ENCODE measurements at places on chromosomes 3 and 15. TPM values are rescaled to one million over a fixed set of nuclear protein-coding genes. Genes with fewer than 3 reads are reported as not detected.

- DNase-seq: no peak
Measured at GRCh38 chr15:53875711-53876110, 102.5 kb upstream of the UNC13C start.

- no peak for DNase-seq
Measured at GRCh38 chr15:100008258-100008657, 275.0 kb upstream of the LYSMD4 start.

- no peak for DNase-seq
Measured at GRCh38 chr3:11204697-11205348, 50.5 kb downstream of the HRH1 start.

DNA sequence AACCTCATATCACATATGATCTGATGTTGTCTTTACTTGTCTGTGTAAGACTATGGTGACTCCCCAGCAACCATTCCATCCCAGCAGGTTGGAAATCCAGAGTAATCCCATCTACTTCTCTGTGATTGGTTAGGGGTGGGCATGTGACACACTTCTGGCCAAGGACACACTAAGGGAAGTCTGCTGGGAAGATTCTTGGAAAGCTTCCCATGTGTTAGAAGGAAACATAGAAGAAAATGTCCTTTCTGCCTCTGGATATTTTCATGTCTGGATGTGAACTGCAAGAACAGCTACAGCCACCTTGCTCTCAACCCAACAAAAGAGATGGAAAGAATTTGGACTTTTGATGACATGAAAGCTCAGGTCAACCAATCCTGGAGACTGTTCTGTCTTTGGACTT lies 2.6 kb upstream of the UBE2Q2 start:
- DNase-seq: no peak

- no peak for DNase-seq
Measured at GRCh38 chr3:76028774-76029173, 243.4 kb upstream of the ZNF717 start.

GRCh38 chr3:165056510-165056909 lies 21.8 kb downstream of the SI start:
- DNase-seq: no peak

DNA sequence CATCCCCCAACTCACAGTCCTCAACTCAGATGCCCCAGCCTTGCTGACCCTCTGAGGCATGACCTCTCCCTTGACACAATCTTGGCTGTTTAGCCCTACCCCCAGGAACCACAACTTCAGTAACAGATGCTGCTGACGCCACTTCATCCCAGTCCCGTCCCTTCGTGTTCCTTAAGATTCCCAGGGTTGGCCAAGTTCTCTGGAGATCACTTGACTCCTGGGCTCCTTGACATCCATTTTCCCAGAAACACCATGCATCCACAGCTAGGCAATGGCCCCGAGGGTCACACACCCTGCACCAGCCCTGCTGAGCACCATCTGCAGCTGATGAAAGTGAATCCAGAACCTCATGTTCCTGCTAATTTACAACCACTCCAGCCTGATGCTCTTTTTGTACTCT lies 6.9 kb downstream of the RTP2 start:
- DNase-seq: no peak

TYRO3 gene
- 1.2 TPM for total RNA-seq

Measured in activated naive CD4-positive, alpha-beta T cell treated with anti-CD3 and anti-CD28 coated beads for 36 hours (primary cell).